Bladder microvascular endothelial cell (primary cell): ENCODE measurements at places on chromosomes 12 and 14. TPM values are rescaled to one million over a fixed set of nuclear protein-coding genes. Genes with fewer than 3 reads are reported as not detected.

The KRT78 gene
- total RNA-seq, result not detected in 2 replicates

The TSHR gene
- total RNA-seq, result not detected in 2 replicates

The WASHC4 gene
- 114 and 138 TPM in 2 replicates for total RNA-seq

The LRTM2 gene
- not detected in 2 replicates for total RNA-seq

The JAG2 gene
- 65.9 and 197 TPM in 2 replicates for total RNA-seq

The TCL1B gene
- not detected in 2 replicates for total RNA-seq

The OR4K5 gene
- not detected in 2 replicates for total RNA-seq

The PAWR gene
- total RNA-seq, result 83.4 and 274 TPM in 2 replicates

The HSPB8 gene
- total RNA-seq, result 1.1 and 1.9 TPM in 2 replicates

The OVCH1 gene
- not detected in 2 replicates for total RNA-seq

The TGM1 gene
- 0.32 and 1.6 TPM in 2 replicates for total RNA-seq

The WASHC3 gene
- 33.7 and 48.1 TPM in 2 replicates for total RNA-seq

The HOXC11 gene
- total RNA-seq, result not detected in 2 replicates

The ATXN3 gene
- total RNA-seq, result 50.3 and 109 TPM in 2 replicates

The KRT73 gene
- total RNA-seq, result not detected in 2 replicates

The RNF212B gene
- total RNA-seq, result not detected in 2 replicates

The CEBPE gene
- not detected in 2 replicates for total RNA-seq
